SJSA1 (cell line): ENCODE measurements at places on chromosomes 3 and 15.
A peak's percentile ranks its signal among the peaks of the same experiment; 100 is the strongest.

- DNase-seq, result no peak
These were observed 1.6 kb upstream of the ABHD5 start for GRCh38 chr3:43689166-43689565.

DNA sequence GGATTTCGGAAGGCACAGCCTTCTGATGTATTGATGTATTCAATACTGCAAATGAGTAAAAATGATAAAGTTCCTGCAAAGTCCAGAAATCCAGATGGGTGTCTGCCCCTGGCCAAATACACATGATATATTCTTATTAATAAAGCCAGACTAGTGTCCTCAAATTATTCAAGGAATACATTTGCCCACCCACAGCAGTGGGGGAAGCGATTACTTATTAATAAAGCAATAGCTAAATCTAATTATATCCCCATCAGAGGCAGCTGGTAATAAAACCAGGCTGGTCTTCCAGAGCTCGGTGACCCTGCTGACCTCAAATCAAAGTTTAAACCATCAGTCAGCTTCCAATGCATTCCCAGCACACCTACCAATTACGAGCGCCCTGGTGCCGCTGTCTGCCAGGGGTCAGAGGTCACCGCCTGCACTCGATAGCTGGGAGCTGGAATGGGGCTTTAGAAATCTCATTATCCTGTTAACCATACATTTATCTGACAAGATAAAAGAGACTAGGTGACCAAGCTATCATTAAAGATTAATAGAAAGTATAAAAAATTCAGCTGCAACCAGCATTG, 330.3 kb downstream of the UACA start:
- DNase-seq, result no peak

DNA sequence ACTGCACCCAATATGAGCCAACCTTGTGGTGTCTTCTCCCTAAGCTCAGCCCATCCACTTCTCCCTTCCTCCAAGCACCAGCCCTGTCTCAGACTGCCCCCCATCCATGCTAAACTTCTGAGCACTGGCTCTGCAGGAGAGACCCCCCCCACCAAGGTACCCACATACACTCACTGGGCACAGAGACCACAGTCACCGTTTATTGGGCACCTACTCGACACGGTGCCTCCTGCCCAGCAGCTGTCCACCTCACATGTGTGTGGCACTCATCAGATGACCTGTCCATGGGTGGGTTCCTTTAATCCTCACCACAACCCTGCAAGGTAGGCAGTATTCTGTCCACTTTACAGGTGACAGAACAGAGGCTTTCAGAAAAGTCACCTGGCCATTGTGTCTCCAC, 22.3 kb upstream of the SFMBT1 start:
- no peak for DNase-seq

GRCh38 chr15:53917109-53917508, 61.1 kb upstream of the UNC13C start:
- no peak for DNase-seq

- DNase-seq, result no peak
These were observed 19.5 kb downstream of the ACVR2B start for GRCh38 chr3:38473229-38473628.

DNA sequence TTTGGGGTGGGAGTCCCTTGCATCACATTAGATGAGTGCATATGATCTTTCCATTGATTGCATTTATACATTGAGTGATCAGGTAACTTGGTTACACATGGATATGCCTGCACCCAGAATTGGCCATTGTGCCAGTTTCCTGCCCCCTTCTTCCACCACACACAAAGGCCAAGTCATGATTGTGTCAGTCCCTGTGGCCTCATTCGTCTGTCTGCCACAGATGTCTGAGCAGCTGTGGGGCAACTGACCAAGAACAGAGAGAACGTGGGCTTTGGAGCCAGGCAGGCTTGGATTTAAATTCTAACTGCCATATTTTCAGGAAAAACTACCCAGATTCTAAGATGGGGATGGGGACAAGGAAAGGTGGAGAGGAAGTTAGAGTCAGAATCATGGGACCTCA, 27.0 kb downstream of the CCNL1 start:
- DNase-seq, result no peak

DNA sequence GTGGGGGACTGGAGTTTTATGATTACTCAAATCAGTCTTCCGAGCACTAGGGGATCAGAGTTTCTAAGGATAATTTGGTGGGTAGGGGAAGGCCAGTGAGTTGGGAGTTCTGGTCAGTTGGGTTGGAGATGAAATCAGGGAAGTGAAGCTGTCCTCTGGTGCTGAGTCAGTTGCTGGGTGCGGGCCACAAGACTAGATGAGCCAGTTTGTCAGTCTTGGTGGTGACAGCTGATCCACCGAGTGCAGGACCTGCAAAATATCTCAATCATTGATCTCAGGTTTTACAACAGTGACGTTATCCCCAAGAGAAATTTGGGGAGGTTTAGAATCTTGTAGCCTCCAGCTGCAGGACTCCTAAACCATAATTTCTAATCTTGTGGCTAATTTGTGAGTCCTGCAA, 249.4 kb downstream of the FAM43A start:
- DNase-seq, result no peak

- no peak for DNase-seq
These were observed 90.2 kb upstream of the LMOD3 start for GRCh38 chr3:69212411-69213160.

- DNase-seq, result peak; percentile 34
These were observed 2.2 kb downstream of the CHRNB4 start for GRCh38 chr15:78638658-78639314.

GRCh38 chr3:9976721-9977709, 9.6 kb downstream of the EMC3 start:
- DNase-seq, result peak; percentile 75

DNA sequence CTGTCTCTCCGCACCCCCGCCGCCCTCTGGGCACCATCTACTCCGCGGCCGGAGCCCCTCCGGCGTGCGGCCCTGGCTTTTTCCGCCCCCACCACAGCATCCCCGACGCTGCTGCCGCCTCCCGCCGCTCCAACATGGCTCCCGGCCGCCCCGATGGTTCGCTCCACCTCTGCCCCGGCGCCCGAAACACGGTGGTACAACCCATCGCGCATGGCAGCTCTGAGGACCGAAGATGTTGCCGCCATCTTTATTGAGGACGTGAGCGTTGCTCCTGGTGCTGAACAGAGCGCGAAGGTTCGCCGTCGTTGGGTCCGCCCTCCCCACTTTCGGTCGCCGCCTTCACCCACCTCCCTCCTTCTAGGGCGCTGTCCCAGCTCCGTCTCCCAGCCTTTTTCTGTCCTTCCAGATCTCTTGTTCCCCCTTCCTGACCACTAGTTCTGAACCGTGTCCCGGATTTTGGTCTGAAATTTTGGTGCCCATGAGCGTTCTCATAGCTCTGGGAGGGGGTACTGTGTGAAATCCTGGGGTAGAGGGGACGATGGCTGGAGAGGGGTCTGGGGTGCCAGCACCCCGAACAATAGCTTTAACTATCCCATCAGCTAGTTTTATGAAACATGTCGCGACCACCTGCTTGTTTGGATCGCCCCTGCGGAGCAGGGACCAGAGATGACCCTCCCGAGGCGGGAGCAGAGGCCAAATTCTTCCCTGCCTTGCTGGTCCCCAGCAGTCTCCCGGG, at the start of gene CELSR3:
Gene CELSR3, minus strand, starts transcription at position 134 of the 736 bp plus-strand sequence. CDS start 252 bp downstream, outside the sequence.
- peak; percentile 54 for DNase-seq

DNA sequence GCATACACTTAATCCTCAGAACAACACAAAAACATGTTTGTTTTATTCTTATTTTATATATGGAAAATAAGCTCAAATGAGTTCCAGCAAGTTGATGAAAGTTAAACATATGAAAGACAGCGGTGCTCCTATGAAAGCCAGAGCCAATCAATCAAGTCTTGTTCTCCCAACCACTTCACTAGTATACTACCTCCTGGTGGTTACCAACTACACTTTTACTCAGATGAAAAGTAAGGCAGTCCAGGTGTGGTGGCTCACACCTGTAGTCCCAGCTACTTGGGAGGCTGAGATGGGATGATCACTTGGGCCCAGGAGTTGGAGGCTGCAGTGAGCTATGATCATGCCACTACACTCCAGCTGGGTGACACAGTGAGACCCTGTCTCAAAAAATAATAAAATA, 66.0 kb downstream of the MAGI1 start:
- DNase-seq, result no peak

DNA sequence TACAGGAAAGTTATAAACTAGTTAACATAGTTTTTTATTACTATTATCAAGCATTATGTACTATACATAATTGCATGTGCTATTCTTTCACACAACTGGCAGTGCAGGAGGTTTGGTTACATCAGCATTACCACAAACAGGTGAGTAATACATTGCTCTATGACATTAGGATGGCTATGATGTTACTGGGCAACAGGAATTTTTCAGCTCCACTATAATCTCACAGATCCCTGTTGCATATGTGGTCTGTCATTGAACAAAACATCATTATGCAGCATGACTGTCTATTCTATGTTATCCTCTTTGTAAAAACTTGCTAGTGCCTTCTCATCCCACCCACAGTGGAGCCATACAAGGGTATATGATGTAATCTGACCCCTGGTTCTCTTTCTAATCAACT, 36.5 kb upstream of the PDZRN3 start:
- DNase-seq, result no peak

DNA sequence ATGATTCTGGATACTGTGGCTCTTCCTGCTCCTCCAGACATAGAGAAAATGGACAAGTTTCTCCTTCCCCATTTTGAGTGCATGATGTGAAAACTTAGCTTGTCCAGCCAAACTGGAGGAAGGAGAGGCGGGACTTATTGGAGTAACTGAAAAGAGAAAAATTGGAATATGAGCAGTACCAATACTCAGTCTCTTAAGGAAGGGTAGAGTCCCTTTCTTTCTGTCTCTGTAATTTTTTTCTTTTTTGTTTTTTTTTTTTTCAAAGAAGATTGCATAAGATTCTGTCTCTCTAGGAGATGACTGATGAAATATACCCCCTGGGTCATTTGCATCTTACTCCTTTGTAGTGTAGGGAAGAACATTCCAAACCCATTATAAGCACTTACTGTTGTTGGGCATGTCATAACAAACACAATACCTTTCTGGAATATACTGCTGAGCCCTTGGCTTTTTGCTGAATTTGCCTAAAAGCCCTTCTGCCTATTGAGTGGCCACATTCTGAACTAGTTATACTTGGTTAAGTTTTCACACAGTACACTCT, 498.1 kb upstream of the TPRG1 start:
- peak; percentile 62 for DNase-seq

DNA sequence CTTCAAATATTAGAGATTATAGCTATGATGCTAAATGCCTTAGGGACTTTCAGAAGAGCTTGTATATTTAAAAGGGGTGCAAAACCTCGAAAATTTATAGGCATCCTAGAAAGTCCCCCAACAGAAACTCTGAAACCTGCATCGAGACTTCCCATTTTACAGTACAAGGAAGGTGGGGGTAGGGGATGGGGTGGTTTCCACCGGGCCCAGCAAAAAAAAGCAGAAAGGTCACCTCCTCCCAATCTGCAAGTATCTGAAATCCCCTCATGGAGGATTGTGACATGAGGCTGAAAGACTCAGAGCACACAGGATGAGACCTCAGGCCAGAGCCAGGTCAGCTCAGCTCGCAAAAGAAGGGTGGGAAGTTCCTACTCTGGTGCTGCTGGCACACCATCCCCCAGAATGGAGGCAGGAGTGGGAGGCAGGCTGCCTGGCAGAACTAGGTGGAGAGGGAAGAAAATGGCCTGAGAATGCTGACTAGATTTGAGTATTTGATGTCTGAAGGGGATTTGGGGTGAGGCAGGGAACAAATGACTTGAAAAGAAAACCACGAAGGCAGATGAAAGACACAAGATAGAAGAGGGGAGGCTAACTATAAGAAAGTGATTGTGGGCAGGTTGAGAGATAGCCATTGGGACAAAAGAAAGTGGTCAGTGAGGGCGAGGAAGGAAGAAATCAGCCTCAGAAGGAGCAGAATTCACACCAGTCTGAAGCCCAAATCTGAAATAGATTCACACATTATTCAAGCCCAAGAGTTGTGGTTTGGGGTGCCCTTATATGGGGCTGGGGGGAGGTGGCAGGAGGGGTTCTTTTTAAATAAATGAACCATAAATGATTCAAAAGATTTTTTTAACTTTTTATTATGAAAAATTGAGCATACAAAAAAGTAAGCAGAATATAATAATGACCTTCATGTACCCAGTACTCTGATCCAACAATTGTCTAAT, 22.5 kb upstream of the TSC22D2 start:
- DNase-seq, result no peak

DNA sequence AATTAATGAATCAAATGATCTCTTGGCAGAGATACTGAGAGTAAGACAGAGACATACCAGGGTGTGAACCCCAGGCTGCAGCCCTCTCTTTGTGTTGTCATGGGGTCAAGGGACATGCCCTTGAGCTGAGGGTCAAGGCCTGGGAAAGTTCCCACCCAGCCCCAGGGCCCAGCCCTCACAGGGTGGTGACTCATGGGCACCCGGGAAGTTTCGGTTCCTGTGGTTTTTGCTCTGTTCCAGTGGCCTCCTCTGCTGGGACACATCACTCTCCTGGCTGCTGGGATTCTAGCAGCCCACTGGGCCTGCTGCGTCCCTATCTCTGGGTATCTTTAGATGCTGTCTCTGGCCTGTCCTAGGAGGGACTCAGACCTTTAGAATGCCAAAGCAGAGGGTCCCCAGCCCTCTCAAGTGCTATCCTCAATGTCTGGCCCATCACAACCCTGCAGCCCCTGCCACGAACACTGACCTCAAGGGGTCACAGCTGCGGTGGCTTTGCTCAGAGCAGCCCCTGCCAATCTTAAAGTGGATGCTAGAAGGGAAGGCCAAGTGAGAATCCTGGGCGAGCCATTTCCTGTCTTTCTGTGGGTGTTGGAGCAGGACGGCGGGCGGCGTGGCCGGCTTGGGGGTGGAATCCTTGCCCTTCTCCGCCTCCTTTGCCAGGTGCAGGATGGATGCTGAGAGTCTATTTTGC, 148.4 kb upstream of the TLE3 start:
- peak; percentile 63 for DNase-seq

- no peak for DNase-seq
These were observed 36.6 kb upstream of the CD47 start for GRCh38 chr3:108127301-108127988.

- DNase-seq, result no peak
These were observed 253.7 kb downstream of the PLCL2 start for GRCh38 chr3:17138246-17139039.

- no peak for DNase-seq
These were observed 1.5 kb downstream of the CD80 start for GRCh38 chr3:119557877-119558269.

DNA sequence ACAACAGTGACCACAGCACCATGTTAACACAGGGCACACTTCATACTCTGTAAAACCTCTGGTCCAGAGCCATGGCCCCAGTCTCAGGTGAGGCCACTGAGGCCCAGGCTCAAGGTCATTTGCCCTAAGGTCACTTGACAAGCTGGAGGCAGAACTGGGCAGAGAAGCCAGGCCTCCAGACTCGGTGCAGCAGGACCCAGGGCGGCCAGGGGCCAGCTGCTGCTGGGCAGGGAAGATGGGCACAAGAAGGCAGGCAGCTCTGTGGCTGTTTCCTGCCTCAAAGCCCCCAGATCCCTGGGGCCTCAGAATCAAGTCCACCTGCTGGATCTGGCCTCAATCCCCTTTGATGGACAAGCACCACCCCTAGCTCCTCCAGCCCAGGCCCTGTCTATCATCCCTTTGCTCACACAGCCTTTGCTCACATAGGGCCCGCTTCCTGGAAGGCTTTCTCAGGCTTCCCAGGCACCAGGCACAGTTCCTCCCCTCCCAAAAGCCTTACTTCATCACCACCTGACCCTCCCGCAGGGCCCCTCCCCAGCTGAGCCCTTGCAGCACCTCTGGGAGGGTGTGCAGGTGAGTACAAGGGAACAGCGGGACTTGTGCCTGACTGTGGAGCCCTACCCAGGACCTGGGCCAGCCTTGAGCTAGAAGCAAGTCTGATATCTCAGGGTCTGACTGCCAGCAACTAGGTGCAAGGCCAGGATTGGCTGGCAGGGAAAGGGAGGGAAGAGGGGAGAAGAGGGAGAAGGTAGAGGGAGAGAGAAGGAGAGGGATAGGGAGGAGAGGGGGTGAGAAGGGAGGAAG, 38.0 kb upstream of the LINGO1 start:
- DNase-seq, result no peak

- peak; percentile 68 for DNase-seq
These were observed 47.8 kb upstream of the RARB start for GRCh38 chr3:25380222-25380739.
